Kidney glomerular epithelial cell (primary cell): ENCODE measurements at places on chromosomes 6 and 20.

DNA sequence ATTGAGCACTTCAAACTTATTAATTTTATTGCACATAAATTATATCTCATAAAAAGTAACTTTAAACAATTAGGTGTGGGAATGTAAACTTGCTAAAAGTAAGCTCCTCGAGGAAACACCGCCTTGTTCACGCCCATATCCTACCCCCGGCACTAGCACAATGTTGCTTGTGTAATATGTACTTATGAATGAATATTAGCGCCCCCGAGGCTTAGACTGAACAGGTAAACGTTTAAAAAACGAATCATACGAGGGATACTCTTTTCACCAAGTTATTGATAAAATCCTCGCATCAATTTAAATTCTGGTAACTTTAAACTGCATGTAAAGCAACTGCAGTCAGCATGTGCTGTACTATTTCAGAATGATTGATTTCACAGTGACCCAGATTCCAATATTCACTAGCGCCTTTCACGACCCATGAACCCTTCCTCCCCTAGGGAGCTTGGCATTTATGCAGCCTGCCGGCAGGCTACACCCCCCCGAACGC is 637 bp downstream of the TFB1M start:
- DNase-seq, result no peak

DNA sequence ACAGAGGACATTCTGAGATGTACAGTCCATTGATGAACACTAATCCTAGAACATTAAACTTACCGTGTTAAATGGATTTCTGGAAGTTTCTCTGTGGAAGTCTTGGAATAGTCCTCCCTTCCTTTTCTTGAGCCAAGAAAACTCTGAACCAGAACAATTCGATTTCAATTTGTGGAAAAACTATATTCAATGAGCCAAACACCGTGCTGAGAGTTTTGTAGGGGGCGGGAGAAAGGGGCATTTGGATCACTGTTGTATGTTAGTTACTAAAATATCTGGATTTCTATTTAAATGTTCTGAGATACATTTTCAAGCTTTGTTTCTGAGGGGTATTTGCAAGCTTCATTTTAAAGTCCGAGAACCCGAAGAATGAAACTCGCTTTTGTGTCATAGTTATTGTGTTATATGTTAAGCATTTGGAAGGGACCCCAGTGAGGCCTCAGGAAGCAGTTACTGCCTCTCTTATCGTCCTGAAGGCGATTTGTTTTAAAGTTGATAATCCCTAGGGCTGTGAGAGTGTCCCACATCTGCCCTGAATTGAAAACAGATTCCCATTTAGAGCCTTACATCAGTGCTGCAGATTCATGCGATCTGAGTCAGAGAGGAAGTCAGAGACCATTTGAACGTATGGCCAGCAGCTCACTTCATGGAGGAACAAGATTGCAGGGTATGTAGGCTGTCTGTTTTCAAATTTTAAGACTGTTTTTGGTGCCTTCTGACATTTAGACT is 70.8 kb upstream of the SASH1 start:
- DNase-seq, result no peak

- DNase-seq, result no peak
These were observed 74.1 kb downstream of the PRDM1 start for GRCh38 chr6:106160189-106160588.

DNA sequence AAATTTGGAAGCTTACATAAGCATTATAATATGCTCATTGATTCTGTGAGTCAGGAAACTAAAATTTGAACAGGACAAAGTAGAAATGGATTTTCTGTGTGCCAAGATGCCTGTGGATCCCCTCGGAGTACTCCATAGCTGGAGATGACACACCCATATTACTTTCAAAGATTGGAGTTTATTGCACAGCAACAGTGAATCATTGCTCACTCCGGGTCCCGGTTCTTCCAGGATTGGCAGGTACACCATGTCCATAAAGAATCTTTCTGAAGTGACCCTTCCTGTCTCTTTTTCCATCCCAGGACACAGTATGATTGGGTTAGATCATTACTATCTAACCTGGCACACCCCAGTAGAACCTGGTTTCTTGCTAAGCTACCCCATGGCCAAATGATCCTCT is 2.7 kb upstream of the BTN2A2 start:
- DNase-seq, result no peak

GRCh38 chr6:48883116-48883515 is 579.9 kb downstream of the MMUT start:
- no peak for DNase-seq

DNA sequence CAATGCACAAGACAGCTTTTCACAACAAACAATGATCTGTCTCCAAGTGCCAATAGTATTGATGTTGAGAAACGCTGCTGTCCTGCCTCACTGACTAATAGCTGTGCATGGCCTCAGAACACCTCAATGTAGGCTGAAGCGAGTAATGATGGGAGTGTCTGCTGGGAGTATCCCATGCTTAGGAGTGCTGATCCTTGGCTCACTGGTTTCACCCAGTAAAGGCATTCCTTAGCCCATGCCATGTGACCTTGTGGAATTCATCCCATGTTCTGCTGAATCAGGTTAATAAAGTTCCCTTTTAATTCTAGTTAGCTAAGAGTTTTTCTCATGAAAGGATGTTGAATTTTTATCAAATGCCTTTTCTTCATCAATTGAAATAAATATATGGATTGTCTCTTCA is 3.8 kb upstream of the WFDC12 start:
- DNase-seq, result peak; percentile 81

DNA sequence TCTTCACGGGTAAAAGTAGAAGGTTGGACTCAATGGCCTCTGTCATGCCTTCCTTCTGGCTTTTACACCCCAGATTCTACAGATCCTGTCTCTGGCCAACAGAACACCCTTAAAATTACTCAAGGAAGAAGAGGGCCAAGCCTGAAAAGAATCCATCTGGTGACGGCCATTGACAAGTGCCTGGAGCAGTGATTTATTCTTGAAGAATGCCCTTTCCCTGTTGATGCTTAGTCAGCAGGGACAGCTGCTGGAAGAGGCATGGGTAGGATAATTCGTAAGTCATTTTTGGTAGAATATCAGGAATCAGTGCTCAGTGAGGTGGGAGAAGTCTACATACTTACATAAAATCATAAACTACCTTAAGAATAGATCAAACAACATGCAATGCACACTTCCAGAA is 397.9 kb downstream of the SAMD5 start:
- DNase-seq, result no peak

DNA sequence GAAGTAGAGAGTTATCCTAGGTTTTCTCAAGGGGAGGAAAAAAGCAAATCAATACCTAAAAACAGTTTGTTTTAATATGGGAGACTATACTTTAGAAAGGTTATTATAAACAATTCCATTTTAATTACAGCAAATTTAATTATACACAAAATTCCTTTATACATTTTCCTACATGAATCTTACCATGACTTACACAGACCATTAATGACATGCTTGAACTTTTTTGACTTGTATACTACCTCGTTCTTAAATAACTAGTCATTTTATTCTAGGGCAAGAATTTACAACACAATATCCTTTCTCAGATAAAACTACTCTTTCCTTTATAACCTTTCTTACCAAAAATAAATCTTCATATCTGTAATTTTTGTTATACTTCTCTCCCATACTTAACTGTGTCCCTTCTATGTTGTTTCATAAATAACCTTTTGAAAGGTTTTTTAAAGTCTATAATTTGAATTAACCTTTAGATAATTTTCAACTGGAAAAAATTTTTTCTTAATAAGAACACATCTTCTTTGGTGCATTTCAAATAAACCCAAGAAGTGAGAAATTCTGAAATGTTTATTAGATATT is 729.4 kb downstream of the TENT5A start:
- no peak for DNase-seq
